ENCODE measurements at places on chromosomes 5 and 9.

GRCh38 chr5:118960557-118960956, 27.8 kb downstream of the DTWD2 start:
- no peak for DNase-seq

GRCh38 chr5:170757182-170757601, 26.3 kb upstream of the GABRP start:
- no peak for DNase-seq

DNA sequence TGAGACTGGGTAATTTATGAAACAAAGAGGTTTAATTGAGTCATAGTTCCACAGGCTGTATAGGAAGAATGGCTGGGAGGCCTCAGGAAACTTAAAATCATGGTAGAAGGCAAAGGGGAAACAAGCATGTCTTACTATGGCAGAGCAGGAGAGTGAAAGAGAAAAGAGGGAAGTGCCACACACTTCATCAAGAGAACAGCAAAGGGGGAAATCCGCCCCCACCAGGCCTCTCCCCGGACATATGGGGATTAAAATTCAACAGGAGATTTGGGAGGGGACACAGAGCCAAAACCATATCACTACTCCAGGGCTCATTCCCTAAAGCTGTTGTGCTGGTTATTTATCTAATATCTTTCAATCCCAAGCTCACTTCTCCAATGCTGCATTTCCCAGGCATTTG, 50.2 kb upstream of the NR3C1 start:
- no peak for DNase-seq

DNA sequence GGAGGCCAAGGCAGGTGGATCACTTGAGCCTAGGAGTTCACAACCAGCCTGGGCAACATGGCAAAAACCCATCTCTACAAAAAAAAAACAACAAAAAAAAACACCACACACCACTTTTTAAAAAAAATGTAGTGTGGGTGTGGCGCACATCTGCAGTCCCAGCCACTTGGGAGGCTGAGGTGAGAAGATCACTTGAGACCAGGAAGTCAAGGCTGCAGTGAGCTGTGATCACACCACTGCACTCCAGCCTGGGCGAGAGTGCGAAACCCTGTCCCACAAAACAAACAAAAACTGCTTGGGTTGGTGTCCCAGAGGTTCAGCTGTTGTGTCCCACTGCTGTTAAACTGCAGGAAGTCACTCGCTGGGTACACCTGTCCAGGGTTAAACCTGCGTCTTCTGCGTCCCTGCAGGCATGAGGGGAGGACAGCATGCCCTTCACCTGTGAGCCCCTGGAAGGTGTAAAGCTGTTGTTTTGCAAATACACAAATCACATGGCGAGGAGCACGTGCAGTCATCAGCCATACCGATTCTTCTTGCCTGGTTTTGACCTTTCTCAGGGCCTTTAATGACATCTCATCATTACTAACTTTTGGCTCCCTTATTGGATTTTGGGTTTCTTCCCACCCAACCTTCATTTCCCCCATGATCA, 29.3 kb upstream of the CLPTM1L start:
- DNase-seq: no peak

- no peak for DNase-seq
These were observed 101.6 kb upstream of the CPEB4 start for GRCh38 chr5:173786286-173787187.

GRCh38 chr9:133919253-133920115, 72.6 kb downstream of the VAV2 start:
- no peak for DNase-seq

- DNase-seq: no peak
These were observed 1.2 kb downstream of the CKMT2 start for GRCh38 chr5:81234299-81234698.

DNA sequence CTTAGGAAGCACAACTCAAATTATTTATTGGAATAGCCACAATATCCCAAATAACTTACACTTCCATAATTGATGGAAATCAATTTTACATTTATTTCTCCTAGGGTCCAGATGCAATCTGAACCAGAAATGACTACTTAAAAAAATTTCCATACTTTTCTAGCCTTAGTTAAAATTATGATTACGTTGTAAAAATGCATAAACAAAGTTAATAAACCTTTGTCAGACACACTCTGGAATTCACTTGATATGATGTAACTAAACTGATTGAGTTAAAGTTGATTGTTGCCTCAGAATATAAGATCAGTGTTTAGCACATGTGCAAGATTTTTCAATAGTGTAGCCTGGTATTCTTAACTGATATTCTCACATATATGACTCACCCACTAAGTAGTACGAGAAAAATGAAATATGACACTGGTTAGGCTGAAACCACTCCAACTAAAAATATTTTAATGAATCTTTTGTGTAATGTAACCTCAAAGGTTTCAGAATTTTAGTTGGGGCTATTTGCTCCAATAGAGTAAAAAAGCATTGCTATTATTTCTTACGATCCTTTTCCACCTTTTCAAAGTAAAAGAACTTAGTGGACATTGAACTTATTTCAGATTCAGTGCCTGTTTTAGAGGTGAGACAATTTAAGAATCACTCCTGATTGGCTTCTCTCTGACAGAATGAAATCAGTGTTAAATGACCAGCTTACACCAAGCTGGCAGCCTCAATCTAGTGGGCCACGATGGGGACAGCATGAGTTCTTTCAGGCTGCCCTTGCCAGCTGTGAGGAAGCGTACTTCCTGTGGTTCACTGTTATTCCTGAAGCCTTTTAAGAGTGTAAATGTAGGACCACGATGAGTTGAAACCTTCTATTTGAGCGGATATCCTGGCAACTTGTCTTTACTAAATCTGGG, 277.2 kb upstream of the CDH9 start:
- no peak for DNase-seq

DNA sequence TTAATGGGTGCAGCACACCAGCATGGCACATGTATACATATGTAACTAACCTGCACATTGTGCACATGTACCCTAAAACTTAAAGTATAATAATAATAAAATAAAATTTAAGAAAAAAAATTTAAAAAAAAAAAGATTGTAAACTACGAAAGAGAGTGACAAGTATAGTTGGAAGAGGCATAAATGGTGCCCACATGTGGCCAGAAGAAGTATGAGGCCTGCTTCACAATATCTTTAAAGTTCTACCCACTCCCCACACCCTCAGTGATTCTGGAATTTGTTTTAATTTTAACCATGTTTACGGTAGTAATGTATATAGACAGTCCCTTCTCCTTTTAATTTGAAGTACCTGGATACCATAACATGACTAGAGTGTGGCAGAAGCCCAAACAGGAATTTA, 172.7 kb downstream of the CHSY3 start:
- DNase-seq: no peak

DNA sequence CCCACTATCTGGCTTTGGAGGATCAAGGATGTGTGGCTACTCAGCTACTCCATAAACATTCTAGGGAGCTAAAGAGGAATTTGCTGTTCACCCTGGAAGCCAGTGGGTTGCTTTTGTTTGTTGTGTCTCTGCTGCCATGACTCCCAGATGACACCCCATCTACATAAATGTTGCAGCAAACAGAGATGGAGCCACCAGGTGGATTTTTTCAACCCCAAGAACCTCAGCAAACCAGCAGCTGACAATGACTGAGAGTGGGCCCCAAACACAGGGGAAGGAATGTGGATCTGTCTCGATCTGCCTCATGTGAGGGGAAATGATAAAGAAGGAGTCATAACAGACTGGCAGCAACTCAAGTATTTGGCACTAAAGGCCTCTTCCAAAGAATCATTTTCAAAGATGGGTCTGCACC, 132.7 kb upstream of the TNC start:
- no peak for DNase-seq

DNA sequence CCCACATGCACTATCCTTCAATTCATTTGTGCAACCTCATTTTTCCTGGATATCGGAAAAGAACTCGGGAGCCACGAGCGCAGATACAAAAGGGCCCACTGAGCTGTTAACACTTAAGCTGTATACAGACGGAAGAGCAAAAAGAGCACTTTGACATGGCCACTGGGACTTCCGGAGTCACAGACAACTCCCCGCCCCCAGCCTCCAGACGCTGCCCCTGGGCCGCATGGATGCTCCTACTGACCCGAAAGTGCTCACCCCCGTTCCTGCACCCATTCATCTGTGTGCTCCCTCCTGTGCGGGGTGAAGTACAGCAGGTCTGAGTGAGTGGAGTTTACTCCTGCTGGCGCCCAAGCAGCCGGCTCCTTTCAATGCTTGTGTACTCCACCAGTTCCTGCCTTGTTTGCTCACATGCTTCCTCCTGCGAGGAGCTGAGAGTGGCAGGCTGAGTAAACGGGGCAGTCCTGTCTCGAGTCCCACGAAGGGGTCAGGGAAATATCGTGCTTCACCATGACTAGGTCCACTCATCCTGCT, 901.0 kb upstream of the CTNND2 start:
- DNase-seq: no peak

Data from CMK (cell line).